H4 (cell line): ENCODE measurements at places on chromosomes 11 and 22. TPM values are rescaled to one million over a fixed set of nuclear protein-coding genes. Genes with fewer than 3 reads are reported as not detected.

SMTNL1 gene
- not detected in 2 replicates for total RNA-seq

SCGB1D2 gene
- total RNA-seq: not detected in 2 replicates

XPNPEP3 gene
- total RNA-seq: 7.9 and 16.7 TPM in 2 replicates

HIPK3 gene
- total RNA-seq: 36.5 and 37.5 TPM in 2 replicates

PIK3IP1 gene
- total RNA-seq: 0.62 and 1.6 TPM in 2 replicates

HPS5 gene
- 22.5 and 28.8 TPM in 2 replicates for total RNA-seq

C11orf91 gene
- not detected in 2 replicates for total RNA-seq

F2 gene
- total RNA-seq: 0.23 TPM in 1 of 2 replicates, not detected in the other

DNA sequence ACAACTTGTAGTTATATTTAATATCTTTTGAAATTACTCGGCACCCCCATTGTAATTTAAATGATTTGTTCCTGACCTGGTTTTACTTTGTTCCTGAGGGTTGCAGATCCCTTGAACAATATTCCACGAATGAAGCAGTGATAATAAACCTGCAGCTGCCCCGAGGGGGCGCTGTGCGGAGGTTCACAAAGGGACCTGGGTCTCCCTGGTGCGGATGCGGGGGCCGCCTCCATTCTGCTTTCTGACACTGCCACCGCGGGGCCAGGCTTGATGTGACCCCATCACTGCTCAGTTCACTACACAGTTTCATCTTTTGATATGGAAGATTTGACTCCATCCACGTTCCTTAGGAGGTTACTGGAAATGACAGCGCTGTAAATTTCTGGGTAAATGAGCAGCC is 62.9 kb upstream of the PRODH start:
- no peak for DNase-seq

DNA sequence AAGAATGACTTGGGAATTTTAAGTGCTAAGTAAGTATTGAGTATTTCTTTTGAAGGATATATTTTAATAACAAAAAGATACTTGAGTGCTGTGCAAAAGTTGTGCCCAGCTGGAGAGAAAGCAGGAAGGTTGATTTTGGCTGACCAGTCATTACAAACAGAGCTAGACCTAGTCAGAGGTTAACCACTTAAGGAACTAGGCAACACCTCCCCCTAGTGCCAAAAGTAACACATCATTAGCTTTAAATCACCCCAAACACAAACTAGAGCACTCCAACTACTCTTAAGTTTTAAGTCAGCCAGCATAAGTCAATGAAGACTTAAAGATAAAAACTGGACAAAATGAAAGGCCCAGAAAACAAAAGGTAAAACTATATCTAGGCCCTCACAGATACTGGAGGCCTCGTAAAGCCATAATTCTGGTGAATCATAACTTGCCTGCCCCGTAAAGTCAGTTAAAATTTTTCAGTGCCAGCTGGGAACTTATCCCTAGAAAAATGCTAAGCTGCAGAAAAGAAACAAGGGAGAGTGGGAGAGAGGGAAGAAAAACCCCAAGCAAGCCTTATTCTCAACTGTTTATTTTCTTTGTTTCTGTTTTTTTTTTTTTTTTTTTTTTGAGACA is 4.6 kb downstream of the TMEM9B start:
- peak; percentile 80 for DNase-seq

DNA sequence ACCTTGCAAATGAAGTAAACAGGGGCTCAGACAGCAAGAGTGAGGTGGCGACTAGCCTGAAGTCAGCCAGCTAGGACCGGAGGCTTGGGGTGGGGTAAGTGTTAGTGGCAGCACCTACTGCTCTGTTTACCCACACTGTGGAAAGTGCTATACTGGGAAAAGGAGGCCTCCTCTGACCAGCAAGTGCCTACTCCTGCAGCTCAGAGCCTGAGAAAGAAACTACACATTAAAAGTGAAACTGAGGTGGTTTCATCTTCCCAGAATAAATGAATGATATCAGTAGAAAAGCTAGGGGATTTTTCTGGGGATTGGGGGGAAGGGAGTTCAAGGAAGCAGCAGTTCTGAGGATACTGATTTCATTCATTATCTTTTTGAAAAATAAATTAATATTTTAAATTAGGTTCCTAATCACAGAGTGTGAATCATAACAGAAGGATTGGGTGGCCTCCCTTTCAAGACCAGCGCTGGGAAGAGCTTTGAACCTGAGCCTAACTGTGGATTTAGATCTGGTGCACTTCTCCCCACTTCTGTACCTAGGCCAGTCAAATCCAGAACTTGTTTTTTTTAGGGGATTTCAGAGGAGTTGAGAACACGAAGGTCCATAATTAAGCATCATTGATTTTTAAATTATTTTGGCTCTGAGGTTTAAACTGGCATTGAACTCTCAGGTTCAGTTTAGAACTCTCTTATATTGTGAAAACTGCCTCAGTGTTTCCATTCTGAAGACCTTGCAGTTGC is 48.1 kb upstream of the GRAMD1B start:
- DNase-seq: no peak

- no peak for DNase-seq
Observed at GRCh38 chr11:64542172-64543125, 48.6 kb upstream of the SLC22A12 start.

GRCh38 chr11:59957094-59957493 is 6.7 kb upstream of the OOSP4A start:
- no peak for DNase-seq

DNA sequence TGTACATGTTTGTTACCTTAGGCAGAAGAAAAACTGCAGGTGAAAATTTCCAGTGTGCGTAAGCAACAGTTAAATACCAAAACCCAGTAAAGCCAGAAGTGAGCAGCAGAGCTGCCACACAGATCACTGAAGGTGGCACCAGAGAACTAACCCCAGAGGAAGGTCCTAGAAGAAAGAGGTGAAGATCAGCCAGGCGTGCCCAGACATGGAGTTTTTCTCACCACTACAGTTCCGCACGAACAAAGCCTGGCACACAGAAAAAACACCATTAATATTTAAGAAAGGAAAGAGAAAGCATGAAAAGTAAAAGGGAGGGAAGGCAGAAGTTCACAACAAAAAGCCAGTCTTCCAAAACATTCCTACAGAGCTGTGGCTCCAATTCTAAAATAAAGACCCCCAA is 60.7 kb downstream of the STK33 start:
- no peak for DNase-seq

GRCh38 chr11:17135916-17136683 is 58.6 kb upstream of the RPS13 start:
- DNase-seq: no peak

DNA sequence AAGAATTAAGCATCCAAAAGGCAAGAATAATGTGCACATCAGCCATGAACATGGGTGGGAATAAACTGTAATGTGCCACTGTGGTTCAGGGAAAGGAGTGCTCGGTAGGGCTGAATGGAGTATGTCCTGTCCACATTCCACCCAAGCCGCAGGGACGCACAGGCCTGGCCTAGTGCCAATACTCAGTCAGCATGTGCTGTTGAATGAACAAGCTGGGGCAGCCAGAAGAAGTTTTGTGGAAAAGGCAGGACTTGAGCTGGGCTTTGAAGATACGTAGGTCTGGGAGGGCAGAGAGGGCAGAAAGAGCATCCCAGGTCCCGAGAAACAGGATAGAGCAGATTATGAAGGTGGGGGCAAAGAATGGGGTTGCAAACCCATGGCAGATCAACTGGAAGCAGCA is 60.0 kb upstream of the PLET1 start:
- no peak for DNase-seq

DNA sequence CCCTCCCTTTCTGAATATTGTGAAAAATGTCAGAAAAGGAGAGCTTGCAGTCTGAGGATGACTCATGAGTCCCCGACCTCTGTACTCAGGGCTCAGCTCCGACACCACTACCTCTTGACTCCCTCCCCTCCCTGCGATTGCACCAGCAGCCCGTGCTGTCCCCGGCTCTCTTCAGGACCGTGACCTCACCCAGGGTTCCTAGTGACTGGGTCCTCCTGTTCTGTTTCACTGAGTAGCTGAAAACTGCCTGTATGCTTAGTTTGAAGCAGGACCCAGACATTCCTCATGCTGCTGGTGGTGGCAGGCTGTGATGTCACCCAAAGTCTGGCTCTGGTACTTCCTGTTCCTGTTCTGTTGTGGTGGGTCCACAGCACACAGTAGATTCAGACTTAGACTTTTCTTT is 11.7 kb downstream of the PHRF1 start:
- DNase-seq: no peak

- DNase-seq: no peak
Observed at GRCh38 chr11:75668451-75669297, at the start of gene MAP6. MAP6 (minus strand) TSS chr11:75669038; CDS start chr11:75668369, 669 bp downstream.

GRCh38 chr11:16287630-16288280 is 68.6 kb downstream of the SOX6 start:
- no peak for DNase-seq

- DNase-seq: no peak
Observed at GRCh38 chr11:116233561-116233960, 539.2 kb downstream of the BUD13 start.

DNA sequence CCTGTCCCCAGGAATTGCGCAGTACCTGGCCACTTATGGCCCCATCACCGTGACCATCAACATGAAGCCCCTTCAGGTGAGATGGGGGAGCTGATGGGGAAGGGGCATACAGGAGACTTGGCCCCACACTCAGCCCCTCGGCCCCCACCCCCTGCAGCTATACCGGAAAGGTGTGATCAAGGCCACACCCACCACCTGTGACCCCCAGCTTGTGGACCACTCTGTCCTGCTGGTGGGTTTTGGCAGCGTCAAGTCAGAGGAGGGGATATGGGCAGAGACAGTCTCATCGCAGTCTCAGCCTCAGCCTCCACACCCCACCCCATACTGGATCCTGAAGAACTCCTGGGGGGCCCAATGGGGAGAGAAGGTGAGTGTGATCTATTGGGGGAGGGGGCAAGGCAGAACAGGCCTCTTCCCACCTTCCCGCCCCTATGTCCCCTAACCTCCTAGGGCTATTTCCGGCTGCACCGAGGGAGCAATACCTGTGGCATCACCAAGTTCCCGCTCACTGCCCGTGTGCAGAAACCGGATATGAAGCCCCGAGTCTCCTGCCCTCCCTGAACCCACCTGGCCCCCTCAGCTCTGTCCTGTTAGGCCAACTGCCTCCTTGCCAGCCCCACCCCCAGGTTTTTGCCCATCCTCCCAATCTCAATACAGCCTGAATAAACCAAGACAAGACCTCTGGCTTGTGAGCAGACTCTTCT is 3.6 kb downstream of the CTSW start:
- DNase-seq: no peak

GRCh38 chr11:6655020-6655789 is 404 bp downstream of the DCHS1 start:
- DNase-seq: no peak

DNA sequence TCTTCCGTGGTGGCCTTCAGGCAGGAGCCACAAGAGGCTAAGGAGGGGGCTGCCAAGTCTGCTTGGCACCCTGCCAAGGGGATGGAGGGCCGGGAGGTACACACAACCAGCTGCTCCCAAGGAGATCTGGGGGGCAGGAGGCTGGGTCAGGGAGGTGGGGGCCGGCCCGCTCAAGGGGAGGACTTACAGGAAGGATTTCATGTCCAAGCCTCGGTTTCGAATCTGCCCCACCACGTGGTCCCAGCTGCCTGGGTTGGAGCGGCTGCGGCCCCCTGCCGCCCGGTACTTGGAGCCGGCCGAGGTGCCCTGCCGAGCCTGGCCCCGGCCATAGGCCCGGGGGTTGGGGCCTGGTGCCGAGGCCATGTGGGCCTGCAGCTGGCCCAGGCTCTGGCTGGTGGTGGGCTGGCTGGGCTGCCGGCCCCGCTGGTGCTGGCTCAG is 33.5 kb downstream of the LRRC10B start:
- DNase-seq: no peak

DNA sequence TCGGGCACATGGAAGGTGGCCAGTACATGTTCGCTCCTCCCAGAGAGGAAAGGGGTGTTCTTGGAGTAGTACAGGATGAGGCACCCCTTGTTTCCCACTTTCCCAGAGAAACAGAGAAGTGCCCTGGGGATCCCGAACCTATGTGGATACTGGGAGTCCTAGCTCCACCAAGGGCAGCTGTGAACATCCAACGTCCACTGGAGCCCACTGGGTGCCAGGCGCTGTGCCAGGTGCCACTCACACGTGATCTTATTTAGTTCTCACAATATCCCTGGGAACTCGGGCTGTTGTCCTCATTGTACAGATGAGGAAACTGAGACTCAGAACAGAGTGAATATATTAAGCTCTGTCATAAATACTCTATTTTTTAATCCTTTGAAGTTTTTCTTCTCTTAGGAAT is 12.0 kb downstream of the SLCO2B1 start:
- DNase-seq: no peak

DNA sequence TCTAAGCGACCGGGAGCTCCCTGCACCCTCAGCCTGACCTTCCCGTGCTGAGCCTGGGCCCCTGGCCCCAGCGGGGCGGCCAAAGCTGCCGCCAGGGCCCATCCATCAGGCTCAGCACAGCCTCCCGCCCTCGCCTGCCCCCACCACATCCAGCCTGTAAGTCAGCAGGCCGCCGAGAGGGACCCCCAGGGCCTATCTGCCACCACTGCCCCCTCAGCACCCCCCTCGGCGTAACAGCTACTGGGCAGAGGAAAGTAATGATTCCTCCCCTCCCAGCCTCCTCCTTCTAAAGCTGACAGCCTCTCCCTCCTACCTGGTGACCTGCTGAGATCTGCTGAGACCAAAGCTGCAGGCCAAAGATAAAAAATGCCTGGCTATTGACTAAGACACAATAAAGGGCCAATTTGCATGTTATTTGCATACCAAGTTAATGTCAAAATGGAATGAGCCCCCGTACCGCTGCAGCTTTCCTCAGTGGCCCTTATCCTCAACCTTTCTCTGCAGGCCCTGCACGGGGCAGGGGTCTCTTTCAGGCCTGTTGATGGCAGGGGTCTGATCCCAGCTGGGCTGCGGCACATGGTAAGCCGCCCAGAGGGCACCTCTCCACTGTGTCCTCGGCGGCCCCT is 51.6 kb downstream of the RPUSD4 start:
- DNase-seq: no peak

DNA sequence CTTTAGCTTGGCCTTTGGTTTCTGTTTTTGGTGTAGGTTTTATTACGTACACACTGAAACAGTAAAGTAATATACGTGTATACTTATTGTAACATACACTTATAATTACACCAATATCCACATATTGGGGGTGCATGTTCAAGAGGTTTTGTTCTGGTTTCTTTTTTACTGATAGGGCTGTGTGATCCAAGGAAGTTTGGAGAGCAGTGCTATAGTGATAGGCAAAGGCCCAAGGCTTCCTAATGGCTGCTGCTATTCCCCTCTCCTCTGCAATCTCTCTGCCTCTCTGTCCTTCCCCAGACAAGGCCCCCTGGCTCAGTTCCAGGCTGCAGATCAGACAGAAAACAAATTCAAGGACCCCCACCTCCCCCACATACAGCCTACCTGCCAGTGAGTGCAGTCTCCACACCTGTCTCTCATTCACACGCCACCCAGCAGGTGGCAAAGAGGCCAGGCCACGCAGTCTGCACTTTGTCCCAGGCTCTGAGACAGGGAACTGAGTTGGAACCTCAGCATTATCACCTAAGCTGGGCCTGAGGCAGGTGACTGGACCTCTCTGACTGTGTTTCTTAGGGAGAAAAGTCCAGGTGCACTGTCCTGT is 15.1 kb downstream of the TMEM184B start:
- DNase-seq: no peak
